ENCODE measurements at places on chromosomes 1 and 21. TPM values are rescaled to one million over a fixed set of nuclear protein-coding genes. Genes with fewer than 3 reads are reported as not detected.

The CELA2B gene
- total RNA-seq, result not detected

The RGS16 gene
- 1.2 TPM for total RNA-seq

The THEM5 gene
- not detected for total RNA-seq

The AMY2A gene
- not detected for total RNA-seq

The CSF1 gene
- 10.8 TPM for total RNA-seq

The TESK2 gene
- total RNA-seq, result 2.3 TPM

The ABCG1 gene
- 0.19 TPM for total RNA-seq

The SLC30A10 gene
- total RNA-seq, result 0.32 TPM

The SPRR2D gene
- total RNA-seq, result not detected

The KCNC4 gene
- 16.0 TPM for total RNA-seq

The OR2L5 gene
- total RNA-seq, result not detected

The MASP2 gene
- total RNA-seq, result not detected
